ENCODE measurements at places on chromosomes 11 and 22. TPM values are rescaled to one million over a fixed set of nuclear protein-coding genes. Genes with fewer than 3 reads are reported as not detected.

The FLRT1 gene
- total RNA-seq = 0.11 TPM

The PRRG4 gene
- not detected for total RNA-seq

The MUC5AC gene
- total RNA-seq = not detected

GRCh38 chr22:30105483-30105882 lies 25.2 kb downstream of the HORMAD2 start:
- DNase-seq = no peak

DNA sequence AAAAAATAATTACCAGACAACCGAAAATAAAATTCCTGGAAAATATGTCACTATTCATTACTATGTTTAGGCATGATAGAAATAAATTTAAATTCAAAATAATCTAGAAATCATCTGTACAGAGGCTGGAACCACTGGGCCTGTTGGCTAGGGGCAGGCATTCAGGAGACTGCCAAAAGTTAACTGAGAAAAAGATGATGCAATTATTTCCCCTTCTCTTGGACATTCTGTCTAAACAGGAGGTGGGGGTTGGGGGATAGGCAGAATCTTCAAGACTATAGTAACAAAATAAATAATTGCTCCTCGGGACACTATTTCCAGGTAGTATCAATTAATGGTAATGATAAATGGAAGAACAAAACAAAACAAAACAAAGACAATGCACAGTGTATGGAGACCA lies 14.1 kb downstream of the BTBD10 start:
- peak; percentile 4 for DNase-seq

GRCh38 chr22:46043816-46044620 lies 67.1 kb upstream of the WNT7B start:
- no peak for DNase-seq

DNA sequence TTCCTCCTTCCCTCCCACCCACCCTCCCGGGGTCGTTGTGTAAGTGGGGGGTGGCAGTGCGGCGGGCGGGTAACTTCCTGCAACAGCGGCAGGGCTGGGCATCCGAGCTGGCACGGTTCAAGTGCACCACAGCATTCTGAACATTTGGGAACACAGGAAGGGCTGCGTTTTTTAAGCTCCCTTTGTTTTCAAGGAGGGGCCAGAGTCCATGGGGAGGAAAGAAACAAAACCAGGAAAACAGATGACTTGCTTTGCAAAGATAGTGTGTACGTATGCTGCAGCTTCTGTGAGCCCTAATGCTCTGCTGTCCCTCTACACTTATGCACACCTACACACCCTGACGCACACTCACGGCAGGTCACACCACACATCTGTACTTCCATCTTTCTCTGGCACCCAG lies 152.5 kb downstream of the FBXO7 start:
- no peak for DNase-seq

All from OCI-LY7 (cell line).